ENCODE measurements at places on chromosomes 3 and 15. TPM values are rescaled to one million over a fixed set of nuclear protein-coding genes. Genes with fewer than 3 reads are reported as not detected.
A peak's percentile ranks its signal among the peaks of the same experiment; 100 is the strongest.

DNA sequence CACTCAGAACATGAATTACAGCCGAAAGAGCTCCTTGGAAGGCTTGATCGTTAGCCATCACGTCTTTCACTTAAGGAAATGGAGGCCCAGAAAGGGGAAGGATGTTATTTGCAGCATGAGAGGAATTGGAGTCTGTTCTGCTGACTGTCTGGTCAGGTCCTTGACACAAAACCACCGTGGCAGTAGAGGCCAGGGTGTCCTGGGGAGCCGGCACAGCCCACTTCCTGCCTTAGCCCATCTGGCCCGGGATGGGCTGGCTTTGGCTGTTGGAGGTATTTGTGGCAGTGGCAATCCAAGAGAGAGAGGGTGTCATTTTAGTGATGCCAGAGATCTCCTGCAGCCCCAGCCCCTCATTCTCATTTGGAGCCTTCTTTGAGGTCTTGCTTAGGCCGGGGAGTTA is 37.4 kb downstream of the ST6GAL1 start:
- no peaks in the 10 kb centered on the region for H3K27me3 ChIP-seq
- H3K36me3 ChIP-seq, result peaks cover 47% of the 10 kb centered on the region
- H3K27ac ChIP-seq, result peak overlapping the region; percentile 30
- H3K4me3 ChIP-seq, result no peak overlapping the region

- peaks cover 68% of the 10 kb centered on the region for H3K36me3 ChIP-seq
- H3K27me3 ChIP-seq, result no peaks in the 10 kb centered on the region
- no peak for DNase-seq
- H3K4me1 ChIP-seq, result no peaks in the 10 kb centered on the region
Measured at GRCh38 chr3:52596658-52597265, 60.4 kb downstream of the UQCC5 start.

GRCh38 chr15:94327356-94327936 is 96.1 kb downstream of the MCTP2 start:
- H3K27ac ChIP-seq, result no peak overlapping the region
- no peak for DNase-seq
- peaks cover 26% of the 10 kb centered on the region for H3K4me1 ChIP-seq

- no peak overlapping the region for H3K4me3 ChIP-seq
- no peak overlapping the region for H3K27ac ChIP-seq
- no peak for DNase-seq
- no peaks in the 10 kb centered on the region for H3K4me1 ChIP-seq
- H3K36me3 ChIP-seq, result no peaks in the 10 kb centered on the region
Measured at GRCh38 chr3:60403866-60404265, 847.4 kb downstream of the FHIT start.

GRCh38 chr3:188389711-188390342 is 235.9 kb downstream of the LPP start:
- peaks cover 26% of the 10 kb centered on the region for H3K4me1 ChIP-seq
- H3K4me3 ChIP-seq, result peak overlapping the region; percentile 19
- peaks cover 17% of the 10 kb centered on the region for H3K36me3 ChIP-seq
- H3K27ac ChIP-seq, result peak overlapping the region; percentile 69
- no peaks in the 10 kb centered on the region for H3K27me3 ChIP-seq
- DNase-seq, result no peak

GRCh38 chr3:63639806-63640205 is 12.7 kb upstream of the SNTN start:
- H3K27me3 ChIP-seq, result no peaks in the 10 kb centered on the region
- no peak for DNase-seq
- H3K4me1 ChIP-seq, result no peaks in the 10 kb centered on the region
- H3K36me3 ChIP-seq, result no peaks in the 10 kb centered on the region

DNA sequence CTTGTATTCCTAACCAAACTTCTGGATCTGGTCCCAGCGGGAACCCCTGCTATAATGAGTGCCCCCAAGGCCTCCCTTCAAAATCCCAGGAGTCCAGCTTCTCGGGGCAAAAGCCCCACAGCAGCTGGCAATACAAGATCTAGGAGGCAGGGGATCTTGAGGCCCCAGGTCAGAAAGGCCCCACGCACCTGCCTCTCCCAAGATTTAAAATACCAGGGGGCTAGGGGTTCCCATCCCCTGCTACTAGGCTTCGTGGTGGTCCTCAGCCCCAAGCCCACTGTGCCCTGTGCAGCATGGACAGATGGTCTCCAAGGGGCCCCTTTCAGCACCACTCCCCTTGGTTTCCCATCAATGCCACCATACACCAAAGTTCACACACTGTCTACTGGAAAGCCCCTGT is 15.8 kb upstream of the CYP11A1 start:
- no peaks in the 10 kb centered on the region for H3K36me3 ChIP-seq
- peaks cover 50% of the 10 kb centered on the region for H3K4me1 ChIP-seq
- H3K27ac ChIP-seq, result peak overlapping the region; percentile 91
- H3K4me3 ChIP-seq, result peak overlapping the region; percentile 69
- no peak for DNase-seq

GRCh38 chr15:67564968-67565345 is 22.5 kb downstream of the MAP2K5 start:
- H3K27me3 ChIP-seq, result no peaks in the 10 kb centered on the region
- no peak overlapping the region for H3K27ac ChIP-seq
- H3K36me3 ChIP-seq, result peaks cover 27% of the 10 kb centered on the region
- no peak overlapping the region for H3K4me3 ChIP-seq
- H3K4me1 ChIP-seq, result peaks cover 13% of the 10 kb centered on the region

DNA sequence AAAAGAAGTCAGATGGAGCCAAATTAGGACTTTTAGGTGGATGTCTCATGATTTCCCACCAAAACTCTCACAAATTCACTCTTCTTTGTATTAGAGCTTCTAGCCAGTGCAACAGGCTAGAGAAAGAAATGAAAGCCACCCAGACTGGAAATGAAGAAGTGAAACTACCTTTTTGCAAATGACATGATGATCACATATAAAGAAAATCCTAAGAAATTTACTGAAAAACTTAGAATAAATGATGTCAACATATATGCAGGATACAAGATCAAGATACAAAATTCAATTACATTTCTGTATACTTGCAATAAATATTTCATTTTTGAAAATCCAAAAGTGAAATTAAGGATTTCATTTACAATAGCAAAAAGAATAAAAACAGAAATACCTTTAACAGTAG is 110.8 kb downstream of the LRIG1 start:
- DNase-seq, result no peak
- peaks cover 19% of the 10 kb centered on the region for H3K4me1 ChIP-seq
- no peaks in the 10 kb centered on the region for H3K27me3 ChIP-seq
- H3K27ac ChIP-seq, result no peak overlapping the region
- H3K36me3 ChIP-seq, result peaks cover 48% of the 10 kb centered on the region
- H3K4me3 ChIP-seq, result no peak overlapping the region

- H3K27me3 ChIP-seq, result peaks cover 31% of the 10 kb centered on the region
- no peaks in the 10 kb centered on the region for H3K4me1 ChIP-seq
- no peaks in the 10 kb centered on the region for H3K36me3 ChIP-seq
- no peak overlapping the region for H3K4me3 ChIP-seq
Measured at GRCh38 chr3:126146034-126146433, 34.4 kb downstream of the ALDH1L1 start.

GRCh38 chr15:38229705-38230310 is 22.8 kb upstream of the SPRED1 start:
- no peaks in the 10 kb centered on the region for H3K4me1 ChIP-seq
- H3K36me3 ChIP-seq, result no peaks in the 10 kb centered on the region
- no peak overlapping the region for H3K4me3 ChIP-seq

DNA sequence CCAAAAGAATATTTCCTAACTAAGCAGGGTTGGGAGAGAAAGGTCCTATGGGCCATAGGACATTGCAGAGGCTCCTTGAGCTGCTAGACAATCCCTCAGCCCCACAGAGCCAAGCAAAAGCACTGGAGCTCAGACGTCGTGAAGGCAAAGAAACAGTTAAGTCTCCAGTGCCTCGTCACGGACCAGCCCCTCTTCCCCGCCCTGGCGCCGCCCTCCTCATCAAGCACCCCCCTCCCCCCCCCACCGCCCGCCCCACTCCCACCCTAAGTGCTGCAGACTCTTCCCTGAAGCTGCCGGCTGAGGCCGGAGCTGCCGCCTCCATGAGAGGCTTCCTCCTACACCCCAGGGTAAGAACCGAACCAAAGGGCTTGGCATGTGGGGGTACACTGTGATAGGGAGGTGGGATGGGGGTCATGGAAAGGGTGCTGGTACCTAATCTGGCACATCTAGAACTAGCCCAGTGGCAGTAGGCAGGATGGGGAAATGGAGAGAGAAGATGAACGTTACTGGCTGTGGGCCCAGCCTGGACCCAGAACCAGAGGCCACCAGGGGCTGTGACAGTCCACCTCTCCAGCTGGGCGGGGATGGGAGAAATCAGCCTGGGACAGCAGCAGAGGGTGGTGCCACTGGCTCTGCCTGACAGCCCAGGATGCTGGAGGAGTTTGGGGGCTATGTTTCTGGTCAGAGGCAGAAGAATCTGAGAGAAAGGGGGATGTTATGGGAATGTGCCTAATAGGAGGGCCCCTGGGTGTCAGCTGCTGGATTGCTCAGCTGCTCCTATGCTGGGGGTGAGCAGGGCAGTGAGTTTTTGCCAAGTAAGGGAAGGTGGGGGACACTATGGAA is at the start of gene MAP1A:
Gene MAP1A (plus strand): TSS at position 255 of the 843 bp plus-strand sequence. CDS start 3,866 bp downstream, outside the sequence.
- peak within 1 kb of the TSS; percentile 65 for H3K4me3 ChIP-seq
- peaks cover 1% of the 10 kb centered on the region for H3K36me3 ChIP-seq
- no peak for DNase-seq
- no peak within 1 kb of the TSS for H3K27ac ChIP-seq
- peaks cover 24% of the 10 kb centered on the region for H3K27me3 ChIP-seq

DNA sequence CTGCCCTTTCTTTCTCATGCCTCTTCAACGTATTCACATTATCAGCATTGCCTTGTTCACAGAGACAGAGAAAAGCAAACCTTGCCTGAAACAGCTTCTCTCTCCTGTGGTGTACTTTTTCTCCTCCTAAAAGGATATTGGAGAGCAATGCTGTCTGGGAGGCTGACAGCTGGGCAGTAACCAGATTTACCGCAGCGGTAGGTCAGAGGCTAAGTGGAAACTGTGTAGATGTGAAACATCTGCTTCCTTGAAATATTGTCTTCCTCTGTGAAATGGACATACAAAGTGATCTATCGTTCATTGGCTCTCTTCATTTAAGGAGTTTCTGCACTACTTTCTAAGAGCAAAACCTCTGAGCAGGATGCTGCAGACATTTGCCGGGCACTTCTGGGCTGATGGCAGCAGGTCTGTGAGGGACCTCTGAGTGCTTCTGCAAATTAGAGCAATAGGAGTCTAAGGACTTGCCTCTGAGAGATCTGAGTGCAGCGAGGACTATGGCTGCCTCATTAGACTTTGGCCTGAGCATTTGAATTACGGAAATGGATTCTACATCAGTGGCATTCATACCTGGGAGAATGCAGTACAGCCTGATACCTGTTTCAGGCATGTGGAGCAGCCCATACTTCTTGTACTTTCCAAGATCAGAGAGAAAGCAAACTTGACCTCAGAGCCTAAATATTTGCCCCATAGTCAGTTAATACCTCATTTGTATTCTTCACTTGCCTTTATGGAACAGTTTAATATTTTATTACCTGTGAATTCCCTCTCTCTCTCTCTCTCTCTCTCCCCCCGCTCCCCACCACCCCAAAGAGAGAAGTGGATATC is 260.5 kb upstream of the TPRG1 start:
- no peak for DNase-seq
- H3K27ac ChIP-seq, result no peak overlapping the region
- no peaks in the 10 kb centered on the region for H3K27me3 ChIP-seq
- peaks cover 26% of the 10 kb centered on the region for H3K4me1 ChIP-seq
- H3K36me3 ChIP-seq, result peaks cover 7% of the 10 kb centered on the region
- no peak overlapping the region for H3K4me3 ChIP-seq

DNA sequence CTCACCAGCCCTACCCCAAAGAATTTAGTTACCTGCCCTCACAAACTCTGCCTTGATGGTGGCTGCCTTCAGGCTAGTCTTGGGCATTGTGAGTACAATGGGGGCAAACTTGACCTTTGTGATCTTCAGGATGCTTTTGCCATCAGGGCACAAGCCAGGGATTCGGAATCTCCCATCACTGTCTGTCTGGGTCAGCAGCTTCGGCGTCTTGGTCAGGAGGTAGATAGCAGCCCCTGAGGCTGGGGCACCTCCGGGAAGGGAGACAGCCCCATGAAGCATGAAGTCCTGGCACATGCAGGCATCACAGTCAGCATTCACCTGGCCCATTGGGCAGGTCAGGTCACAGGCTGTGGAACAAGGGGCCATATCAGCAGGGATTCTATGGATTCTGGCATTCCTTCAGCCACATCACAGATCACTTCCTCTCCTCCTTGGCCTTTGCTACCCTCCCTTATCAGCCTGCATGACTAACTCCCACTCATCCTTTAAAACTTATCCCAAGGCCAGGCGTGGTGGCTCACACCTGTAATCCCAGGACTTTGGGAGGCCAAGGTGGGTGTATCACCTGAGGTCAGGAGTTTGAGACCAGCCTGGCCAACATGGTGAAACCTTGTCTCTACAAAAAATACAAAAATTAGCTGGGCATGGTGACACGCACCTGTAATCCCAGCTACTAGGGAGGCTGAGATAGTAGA is 6.9 kb downstream of the CILP start:
- no peak overlapping the region for H3K4me3 ChIP-seq
- H3K27me3 ChIP-seq, result peaks cover 5% of the 10 kb centered on the region
- DNase-seq, result no peak
- H3K4me1 ChIP-seq, result no peaks in the 10 kb centered on the region
- H3K27ac ChIP-seq, result no peak overlapping the region
- no peaks in the 10 kb centered on the region for H3K36me3 ChIP-seq

GRCh38 chr3:4406746-4407568 is 60.1 kb downstream of the SUMF1 start:
- H3K36me3 ChIP-seq, result peaks cover 40% of the 10 kb centered on the region
- no peaks in the 10 kb centered on the region for H3K27me3 ChIP-seq
- H3K4me1 ChIP-seq, result peaks cover 29% of the 10 kb centered on the region
- no peak overlapping the region for H3K27ac ChIP-seq
- DNase-seq, result no peak

- no peaks in the 10 kb centered on the region for H3K27me3 ChIP-seq
- DNase-seq, result no peak
- H3K4me1 ChIP-seq, result peaks cover 5% of the 10 kb centered on the region
- H3K4me3 ChIP-seq, result no peak overlapping the region
- no peak overlapping the region for H3K27ac ChIP-seq
- no peaks in the 10 kb centered on the region for H3K36me3 ChIP-seq
Measured at GRCh38 chr3:126424039-126424717, 29.5 kb downstream of the CFAP100 start.

GRCh38 chr3:49385617-49386016 is 26.2 kb downstream of the RHOA start:
- peaks cover 26% of the 10 kb centered on the region for H3K36me3 ChIP-seq
- DNase-seq, result no peak
- no peaks in the 10 kb centered on the region for H3K27me3 ChIP-seq
- no peak overlapping the region for H3K4me3 ChIP-seq
- H3K4me1 ChIP-seq, result peaks cover 13% of the 10 kb centered on the region

- H3K36me3 ChIP-seq, result no peaks in the 10 kb centered on the region
- H3K27me3 ChIP-seq, result peaks cover 8% of the 10 kb centered on the region
- no peak overlapping the region for H3K4me3 ChIP-seq
- H3K4me1 ChIP-seq, result no peaks in the 10 kb centered on the region
Measured at GRCh38 chr3:157508461-157508860, 5.2 kb upstream of the VEPH1 start.

GRCh38 chr3:132346841-132347736 is 29.9 kb downstream of the ACP3 start:
- H3K27ac ChIP-seq, result no peak overlapping the region
- H3K4me3 ChIP-seq, result no peak overlapping the region
- H3K27me3 ChIP-seq, result peaks cover 16% of the 10 kb centered on the region
- no peaks in the 10 kb centered on the region for H3K4me1 ChIP-seq

GRCh38 chr15:62066663-62067447 is at the start of gene C2CD4A:
Gene C2CD4A, plus strand, starts transcription at chr15:62066977. Its CDS starts 637 bp downstream, at chr15:62067614.
- peak; percentile 53 for DNase-seq
- H3K27me3 ChIP-seq, result peaks cover 52% of the 10 kb centered on the region
- H3K4me1 ChIP-seq, result peaks cover 17% of the 10 kb centered on the region

Gene ANKRD63
- total RNA-seq, result 0.26 TPM

Gene POPDC2
- 4.5 TPM for total RNA-seq

Gene NUP210
- total RNA-seq, result 163 TPM

Gene XRN1
- 88.8 TPM for total RNA-seq

Gene A4GNT
- total RNA-seq, result not detected

Gene WDR49
- not detected for total RNA-seq

Gene ZMYND10
- 2.2 TPM for total RNA-seq

Gene ECE2
- not detected for total RNA-seq

Gene ATP13A4
- total RNA-seq, result 4.2 TPM

Gene ZNF385D
- not detected for total RNA-seq

Gene COL6A6
- not detected for total RNA-seq

Gene RARRES1
- total RNA-seq, result not detected
